Lung microvascular endothelial cell (primary cell): ENCODE measurements at places on chromosomes 1 and 21. TPM values are rescaled to one million over a fixed set of nuclear protein-coding genes. Genes with fewer than 3 reads are reported as not detected.

MOV10 gene
- 35.5 and 39.5 TPM in 2 replicates for total RNA-seq

TNFSF4 gene
- 1.4 and 7.0 TPM in 2 replicates for total RNA-seq

LYST gene
- total RNA-seq, result 11.8 and 12.7 TPM in 2 replicates

- DNase-seq, result no peak
Observed at GRCh38 chr1:61078618-61079295, 3.6 kb upstream of the NFIA start.

- no peak for DNase-seq
Observed at GRCh38 chr21:14866859-14867765, 197.7 kb downstream of the NRIP1 start.

DNA sequence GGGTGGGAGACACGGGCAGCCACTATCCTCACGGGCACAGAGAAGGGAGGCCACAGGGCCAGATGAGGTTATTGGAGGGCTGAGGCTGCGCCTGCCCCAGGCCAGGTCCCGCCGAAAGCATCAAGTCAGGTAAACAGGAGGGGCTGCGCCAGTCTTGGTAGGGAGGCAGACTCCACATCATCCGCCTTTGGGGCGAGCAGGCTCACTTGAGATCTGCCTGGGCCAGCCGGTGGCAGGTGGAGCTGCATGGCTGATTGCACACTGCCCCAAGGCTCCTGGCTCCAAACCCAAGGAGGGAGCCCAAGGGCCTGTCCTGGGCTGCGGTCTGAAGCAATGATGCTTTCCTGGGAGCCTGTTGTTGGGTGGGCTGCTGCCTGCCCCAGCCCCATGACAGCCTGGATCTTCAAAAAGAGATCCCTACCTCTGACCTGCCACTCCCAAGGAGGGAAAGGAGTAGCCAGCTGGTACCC is 4.6 kb downstream of the SMIM1 start:
- DNase-seq, result no peak

DNA sequence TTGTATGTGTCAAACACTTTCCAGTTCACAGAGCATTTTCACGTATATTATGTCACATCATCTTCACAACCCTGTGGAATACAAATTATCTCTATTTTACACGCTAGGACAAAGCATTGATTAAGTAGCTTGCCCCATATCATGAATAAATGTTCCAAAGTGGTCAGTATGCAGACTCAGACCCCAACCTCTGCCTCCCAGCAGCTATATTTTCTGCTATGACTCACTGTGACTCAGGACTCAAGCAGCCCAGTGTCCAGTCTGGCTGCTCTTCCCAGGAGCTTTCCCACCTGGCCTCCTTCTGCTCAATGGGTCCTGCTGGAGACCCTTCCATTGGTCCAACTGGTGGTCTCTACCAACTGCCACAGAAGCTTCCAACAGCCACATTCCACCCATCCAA is 56.0 kb upstream of the RAP1A start:
- DNase-seq, result no peak
